Mucosa of descending colon (tissue), 3 donors: ENCODE measurements at places on chromosomes 3 and 15.

GRCh38 chr3:4398120-4398940 is 68.7 kb downstream of the SUMF1 start:
- no peak for DNase-seq

GRCh38 chr3:178137206-178137605 is 399.0 kb upstream of the KCNMB2 start:
- no peak for DNase-seq

DNA sequence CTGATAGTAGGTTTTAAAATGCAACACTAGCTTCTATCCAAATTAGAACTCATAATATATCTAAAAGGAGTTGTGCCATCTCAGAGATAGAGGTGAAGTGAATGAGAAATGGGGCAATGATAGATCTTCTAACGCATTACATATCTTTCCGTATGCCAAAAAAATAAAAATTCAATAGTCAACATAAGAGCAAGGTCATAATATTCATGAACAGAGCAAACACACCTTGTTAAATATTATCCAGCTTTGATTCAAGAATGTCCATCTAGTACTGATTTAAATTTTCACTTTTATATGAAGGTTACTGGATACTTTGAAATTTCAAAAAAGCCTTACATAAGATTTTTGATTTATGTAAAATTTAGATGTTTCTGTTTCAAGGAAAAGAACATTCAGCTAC is 554.5 kb downstream of the NSUN3 start:
- DNase-seq: no peak

DNA sequence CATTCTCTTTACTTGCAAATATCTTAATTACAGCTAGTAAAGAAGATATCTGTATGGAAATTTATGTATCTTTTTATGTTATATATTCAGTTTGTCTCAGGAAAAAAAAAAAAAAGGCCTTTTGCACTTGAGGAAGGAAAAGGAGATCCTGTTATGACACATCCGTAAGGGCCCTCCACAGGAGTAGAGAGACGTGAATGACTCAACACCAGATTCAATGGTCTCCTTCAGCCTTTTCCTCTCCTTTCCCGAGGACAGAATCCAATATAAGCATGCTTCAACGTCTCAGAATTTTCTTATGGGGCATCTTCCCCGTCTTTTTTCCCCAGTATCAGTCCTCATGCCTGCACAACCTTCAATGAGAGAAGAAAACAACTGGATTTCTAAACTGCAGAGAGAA is 340.3 kb downstream of the NTRK3 start:
- DNase-seq: no peak

DNA sequence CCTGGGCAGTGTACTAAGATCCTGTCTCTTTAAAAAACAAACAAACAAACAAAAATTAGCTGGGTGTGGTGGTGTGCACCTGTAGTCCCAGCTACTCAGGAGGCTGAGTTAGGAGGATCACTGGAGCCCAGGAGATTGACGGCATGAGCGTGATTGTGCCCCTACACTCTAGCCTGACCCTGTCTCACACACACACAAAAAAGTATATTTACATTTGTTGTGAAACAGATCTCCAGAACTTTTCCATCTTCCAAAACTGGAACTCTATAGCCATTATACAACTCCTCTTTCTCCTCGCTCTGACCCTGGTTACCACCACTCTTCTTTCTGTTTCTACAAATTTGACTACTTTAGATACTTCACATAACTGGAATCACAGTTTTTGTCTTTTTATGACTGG is 56.0 kb upstream of the CCNB2 start:
- DNase-seq: no peak

GRCh38 chr3:33054100-33055092 is 42.5 kb downstream of the GLB1 start:
- DNase-seq: no peak

GRCh38 chr15:68424754-68425390 is 7.1 kb downstream of the ITGA11 start:
- no peak for DNase-seq

GRCh38 chr3:185982632-185983031 is 44.8 kb upstream of the TRA2B start:
- DNase-seq: no peak

- DNase-seq: no peak
These were observed 54.0 kb downstream of the POLQ start for GRCh38 chr3:121491683-121492320.

GRCh38 chr3:147649475-147649874 is 240.3 kb downstream of the ZIC1 start:
- DNase-seq: no peak

DNA sequence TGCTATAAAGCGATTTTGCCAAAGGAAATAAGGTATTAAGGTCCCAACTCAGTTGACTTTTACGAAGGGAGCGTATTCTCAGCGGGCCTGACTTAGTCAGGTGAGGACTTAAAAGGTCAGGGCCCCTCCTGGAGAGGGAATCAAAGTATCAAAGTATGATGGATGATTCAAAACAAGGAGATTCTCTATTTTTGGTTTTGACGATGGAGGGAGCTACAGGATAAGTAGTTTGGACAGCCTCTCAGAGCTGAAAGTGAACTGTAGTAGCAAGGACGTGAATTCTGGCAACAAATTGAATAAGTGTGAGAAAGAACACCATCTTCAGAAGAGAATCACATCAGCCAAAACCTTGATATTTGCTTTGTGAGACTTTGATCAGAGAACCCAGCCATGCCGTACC is 1186.5 kb downstream of the SI start:
- no peak for DNase-seq

- DNase-seq: no peak
These were observed 65.7 kb downstream of the RARB start for GRCh38 chr3:25493786-25494185.

DNA sequence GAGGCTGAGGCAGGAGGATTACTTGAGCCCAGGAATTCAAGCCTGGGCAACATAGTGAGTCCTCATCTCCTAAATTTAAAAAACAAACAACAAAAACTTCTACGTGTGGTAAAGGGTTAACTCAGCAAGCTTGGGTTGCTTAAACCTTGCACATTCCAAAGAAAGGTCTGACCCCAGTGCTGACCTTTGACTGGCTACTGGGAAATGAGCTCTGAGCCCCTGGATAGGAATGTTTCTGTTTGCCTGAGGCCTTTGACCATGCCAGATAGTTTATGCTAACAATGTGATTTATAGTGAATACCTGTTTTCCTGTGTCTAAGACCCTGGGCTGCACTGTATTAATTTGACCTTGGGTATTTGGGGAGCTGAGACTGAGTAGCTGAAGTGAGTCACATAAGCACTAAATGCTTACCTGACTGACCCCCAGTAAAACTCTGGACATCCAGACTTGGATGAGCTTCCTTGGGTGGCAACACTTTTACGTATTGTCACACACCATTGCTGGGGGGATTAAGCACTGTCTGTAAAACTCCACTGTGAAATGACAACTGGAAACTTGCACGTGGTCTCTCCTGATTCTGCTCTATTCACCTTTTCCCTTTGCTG is 20.7 kb downstream of the TCAIM start:
- DNase-seq: no peak

GRCh38 chr3:154242766-154243165 is 81.5 kb downstream of the DHX36 start:
- DNase-seq: no peak

DNA sequence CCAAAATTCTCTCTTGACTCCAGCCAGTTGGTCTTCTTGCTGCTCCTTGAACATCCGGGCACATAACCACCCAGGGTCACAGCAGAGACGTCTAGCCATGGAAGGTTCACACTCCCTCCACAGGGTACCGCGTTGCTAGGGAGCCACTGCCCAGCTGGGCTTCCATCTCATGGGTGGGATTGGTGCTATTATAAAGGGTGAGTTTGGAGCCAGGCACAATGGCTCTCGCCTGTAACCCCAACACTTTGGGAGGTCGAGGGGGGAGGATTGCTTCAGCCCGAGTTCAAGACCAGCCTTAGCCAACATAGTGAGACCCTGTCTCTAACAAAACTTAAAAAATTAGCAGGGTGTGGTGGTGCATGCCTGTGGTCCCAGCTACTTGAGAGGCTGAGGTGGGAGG is 17.5 kb upstream of the SKOR1 start:
- no peak for DNase-seq

GRCh38 chr3:101850246-101851051 is 1.1 kb downstream of the NFKBIZ start:
- no peak for DNase-seq

DNA sequence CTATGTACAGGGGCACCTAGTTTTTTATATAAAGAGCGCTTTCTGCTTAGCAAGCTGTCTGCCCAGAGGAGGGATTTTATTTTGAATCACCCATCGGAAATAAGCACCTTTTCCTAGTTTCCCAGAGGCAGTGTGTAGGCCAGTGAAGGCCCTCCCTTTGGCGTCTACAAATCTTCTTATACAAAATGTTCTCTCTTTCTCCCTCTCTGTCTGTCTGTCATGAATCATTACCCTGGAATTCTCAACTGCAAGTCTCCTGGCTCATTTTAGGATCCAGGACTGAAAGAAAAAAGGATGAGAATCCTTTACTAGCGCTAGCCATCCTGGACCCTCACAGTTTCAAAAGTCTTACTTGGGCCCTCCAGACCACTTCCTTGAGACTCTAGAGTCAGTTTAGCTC is 728.1 kb downstream of the OTOL1 start:
- no peak for DNase-seq

GRCh38 chr15:71082803-71083202 is 32.5 kb upstream of the THSD4 start:
- no peak for DNase-seq

DNA sequence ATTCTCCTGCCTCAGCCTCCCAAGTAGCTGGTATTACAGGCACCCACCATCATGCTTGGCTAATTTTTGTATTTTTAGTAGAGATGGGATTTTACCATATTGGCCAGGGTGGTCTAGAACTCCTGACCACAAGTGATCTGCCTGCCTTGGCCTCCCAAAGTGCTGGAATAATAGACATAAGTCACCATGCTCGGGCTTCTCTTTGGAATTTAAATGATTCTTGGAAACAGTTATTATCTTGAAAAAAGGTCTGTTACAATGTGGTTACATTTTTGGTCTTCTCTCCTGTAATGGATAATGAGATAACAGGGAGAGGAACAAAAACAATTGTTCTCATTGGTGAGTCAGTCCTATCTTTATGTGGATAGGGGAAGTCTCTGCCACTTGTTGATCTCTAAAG is 59.8 kb upstream of the AADACL2 start:
- no peak for DNase-seq
